NCI-H1048 (cell line): ENCODE measurements at places on chromosomes 7 and 10.

- DNase-seq, result no peak
Measured at GRCh38 chr7:92785923-92786322, 50.5 kb downstream of the CDK6 start.

DNA sequence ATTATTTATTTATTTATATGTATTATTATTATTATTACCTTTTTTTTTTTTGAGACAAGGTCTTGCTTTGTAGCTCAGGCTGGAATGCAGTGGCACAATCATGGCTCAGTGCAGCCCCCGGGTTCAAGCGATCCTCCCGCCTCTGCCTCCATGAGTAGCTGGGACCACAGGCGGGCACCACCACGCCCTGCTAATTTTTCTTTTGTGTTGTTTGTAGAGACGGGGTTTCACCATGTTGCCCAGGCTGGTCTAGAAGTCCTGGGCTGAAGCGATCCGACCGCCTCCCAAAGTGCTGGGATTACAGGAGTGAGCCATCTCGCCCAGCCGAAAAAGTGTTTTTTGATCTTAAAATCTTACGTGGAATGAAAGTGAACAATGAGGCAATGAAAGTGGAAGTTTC is 79.4 kb upstream of the C1GALT1 start:
- no peak for DNase-seq

DNA sequence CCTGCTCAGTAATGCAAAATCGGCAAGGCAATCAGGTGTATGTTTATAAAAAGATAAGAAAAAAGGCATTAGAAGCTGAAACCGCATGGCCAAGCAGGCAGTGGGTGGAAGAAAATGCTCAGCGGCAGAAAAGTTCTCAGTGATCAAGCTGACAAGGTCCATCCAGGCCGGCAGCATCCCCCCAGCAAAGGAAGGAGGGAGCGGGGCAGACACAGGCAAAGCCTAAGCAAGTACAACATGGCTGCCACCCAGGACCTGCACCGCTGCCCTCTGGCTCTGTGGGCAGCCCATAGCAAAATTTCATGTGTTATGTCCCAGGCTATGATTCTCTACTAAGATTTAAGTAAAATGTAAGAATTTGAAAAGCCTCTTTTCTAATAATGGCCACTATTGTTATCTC is 45.4 kb downstream of the MRPS24 start:
- DNase-seq, result no peak

- DNase-seq, result no peak
Measured at GRCh38 chr7:120370954-120371353, 98.0 kb downstream of the KCND2 start.

- no peak for DNase-seq
Measured at GRCh38 chr7:20288036-20288435, 42.7 kb upstream of the ITGB8 start.

GRCh38 chr7:143375298-143376034 is 5.7 kb upstream of the ZYX start:
- DNase-seq, result no peak

GRCh38 chr10:80908611-80909010 is 370.9 kb downstream of the SH2D4B start:
- DNase-seq, result no peak

- no peak for DNase-seq
Measured at GRCh38 chr10:95533590-95533989, 27.6 kb downstream of the SORBS1 start.

DNA sequence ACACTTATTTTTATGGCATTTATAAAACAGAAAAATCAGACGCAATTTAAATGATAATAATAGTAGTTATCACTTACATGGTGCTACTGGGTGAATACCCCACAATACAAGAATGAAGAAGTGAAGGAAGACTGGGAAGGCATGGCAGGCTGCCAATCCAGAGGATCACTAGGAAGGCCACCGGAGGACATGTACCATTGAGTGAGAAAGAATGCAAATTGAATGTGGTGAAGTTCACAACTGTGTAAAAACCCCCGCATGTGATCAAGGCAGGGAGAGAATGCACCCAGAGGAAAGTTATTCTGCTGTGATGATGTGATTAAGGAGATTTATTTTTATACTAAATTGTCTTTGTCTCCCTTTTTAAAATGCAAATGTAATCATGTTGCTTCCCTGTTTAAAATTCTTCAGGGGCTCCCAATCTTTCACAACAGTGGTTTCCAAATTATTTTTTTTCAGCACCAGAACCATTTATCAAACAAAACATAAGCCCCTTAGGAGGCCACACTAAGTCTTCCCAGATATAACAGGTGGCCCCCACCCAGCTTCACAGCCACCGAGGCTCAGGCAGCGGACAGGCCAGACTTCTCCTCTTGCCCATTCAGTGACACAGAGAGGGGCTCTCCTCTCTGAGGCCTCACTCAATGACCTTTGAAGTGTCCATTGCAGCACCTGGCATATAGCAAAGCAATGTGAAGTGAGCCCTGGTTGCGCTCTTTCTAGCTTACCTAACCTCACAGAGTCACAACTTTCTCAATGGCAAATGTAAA is 59.6 kb downstream of the FRMPD2 start:
- DNase-seq, result no peak

- no peak for DNase-seq
Measured at GRCh38 chr7:30627026-30627425, 32.3 kb downstream of the GARS1 start.

- DNase-seq, result no peak
Measured at GRCh38 chr7:17357952-17358351, 59.5 kb downstream of the AHR start.

DNA sequence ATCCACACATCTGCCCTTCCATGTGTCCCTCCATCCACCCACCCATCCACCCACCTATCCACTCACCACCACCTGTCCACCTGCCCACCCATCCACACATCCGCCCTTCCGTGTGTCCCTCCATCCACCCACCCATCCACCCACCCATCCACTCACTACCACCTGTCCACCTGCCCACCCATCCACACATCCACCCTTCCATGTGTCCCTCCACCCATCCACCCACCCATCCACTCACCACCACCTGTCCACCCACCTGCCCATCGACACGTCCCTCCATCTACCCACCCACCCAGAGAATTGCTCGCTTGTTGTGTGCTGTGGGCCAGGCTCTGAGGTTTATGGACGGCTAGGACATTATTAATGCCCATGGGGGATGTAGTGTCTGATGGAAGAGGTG is 500.2 kb downstream of the DNAJB6 start:
- DNase-seq, result no peak

- DNase-seq, result no peak
Measured at GRCh38 chr7:55160539-55160938, 141.7 kb downstream of the EGFR start.

DNA sequence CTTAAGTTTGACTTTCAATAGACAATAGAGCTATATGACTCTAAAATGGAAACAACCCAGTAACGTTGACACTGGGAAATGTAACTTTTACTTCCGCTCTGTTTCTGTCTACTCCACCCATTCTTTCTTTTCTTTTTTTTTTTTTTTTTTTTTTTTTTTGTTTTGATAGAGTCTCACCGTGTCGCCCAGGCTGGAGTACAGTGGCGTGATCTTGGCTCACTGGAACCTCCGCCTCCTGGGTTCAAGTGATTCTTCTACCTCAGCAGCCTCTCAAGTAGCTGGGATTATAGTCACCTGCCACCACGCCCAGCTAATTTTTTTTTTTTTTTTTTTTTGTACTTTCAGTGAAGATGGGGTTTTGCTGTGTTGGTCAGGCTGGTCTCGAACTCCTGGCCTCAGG is 13.9 kb downstream of the PRSS2 start:
- no peak for DNase-seq

GRCh38 chr7:47148536-47149207 is 433.2 kb downstream of the TNS3 start:
- no peak for DNase-seq

GRCh38 chr7:151091431-151091830 is 5.2 kb downstream of the AGAP3 start:
- DNase-seq, result no peak

DNA sequence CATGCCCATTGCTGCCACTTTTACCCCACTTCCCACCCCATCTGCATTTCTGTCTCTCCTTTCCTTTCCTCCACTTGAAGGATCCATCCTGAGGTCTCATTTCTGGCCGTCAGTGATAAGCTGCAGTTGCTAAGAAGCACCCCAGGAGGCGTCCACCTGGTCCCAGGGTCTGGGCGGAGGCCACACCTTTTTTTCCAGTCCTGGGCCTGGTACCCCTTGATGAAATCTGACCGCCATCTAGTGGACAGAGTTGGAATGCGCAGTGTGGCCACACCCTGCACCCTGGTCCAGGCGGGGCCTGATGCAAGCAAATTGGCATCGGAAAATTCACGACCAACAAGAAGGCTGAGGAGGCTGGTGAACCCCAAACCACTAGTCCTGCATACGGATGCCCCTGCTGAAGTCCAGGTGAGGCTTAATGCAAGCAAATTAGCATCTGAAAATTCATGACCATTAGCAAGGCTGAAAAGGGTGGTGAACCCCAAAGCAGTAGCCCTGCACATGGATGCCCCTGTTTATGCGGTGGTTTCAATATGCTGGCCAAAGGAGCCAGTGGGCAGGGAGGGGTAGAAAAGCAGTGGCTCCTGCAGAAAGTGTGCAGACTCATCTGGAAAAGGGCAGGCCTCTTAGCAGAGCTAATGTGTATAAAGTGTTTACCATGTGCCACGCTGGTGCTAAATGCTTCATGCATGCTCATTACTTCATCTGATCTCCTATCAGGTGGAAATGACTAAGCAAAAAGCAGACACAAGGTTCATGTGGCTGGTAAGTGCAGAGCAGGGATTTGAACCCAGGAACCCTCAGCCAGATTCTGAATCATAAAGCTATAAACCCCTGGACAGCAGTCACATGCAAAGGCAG is 43.2 kb downstream of the GPAM start:
- DNase-seq, result peak; percentile 80

DNA sequence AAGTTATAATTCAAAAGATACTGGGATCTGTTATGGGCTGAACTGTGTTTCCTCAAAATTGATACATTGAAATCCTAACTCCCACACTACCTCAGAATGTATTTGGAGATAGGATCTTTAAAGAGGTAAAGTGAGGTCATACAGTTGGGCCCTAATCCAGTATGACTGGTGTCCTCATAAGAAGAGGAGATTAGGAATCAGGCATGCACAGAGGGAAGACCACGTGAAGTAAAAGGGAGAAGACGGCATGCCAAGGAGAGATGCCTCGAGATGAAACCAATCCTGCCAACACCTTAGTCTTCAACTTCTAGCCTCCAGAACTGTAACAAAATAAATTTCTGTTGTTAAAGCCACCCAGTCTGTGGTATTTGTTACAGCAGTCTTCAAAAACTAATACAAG is 5.9 kb upstream of the CFAP69 start:
- DNase-seq, result no peak

DNA sequence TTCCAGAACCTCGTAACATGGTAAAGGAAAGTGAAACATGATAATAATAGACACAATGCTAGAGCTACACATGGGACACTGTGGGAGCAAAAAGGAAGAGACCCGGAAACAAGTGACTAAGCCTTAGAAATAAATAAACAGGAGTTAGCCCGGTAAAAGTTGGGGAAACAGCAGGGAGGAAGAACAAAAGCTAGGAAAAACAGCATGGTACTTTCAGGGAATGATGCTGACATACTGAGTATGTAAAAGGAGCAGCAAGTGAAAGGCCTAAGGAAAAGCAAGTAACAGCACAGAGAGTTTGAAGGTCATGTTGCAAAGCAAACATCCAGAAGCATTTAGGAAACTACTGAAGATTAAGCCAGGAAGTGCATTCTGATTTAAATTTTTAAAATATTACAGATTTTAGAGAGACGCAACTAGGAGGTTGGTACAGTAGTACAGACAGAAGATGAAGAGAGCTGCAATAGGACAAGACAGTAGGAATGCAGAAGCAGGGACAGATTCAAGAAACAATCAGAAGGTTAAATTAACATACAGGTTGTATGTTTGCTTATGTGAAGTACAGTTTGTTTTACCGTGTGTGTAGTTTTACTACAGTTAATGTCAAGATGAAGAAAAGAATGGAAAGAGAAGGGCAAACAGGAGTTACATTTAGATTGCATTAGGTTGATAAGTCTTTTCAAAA is 63.7 kb downstream of the ARHGAP12 start:
- no peak for DNase-seq

- no peak for DNase-seq
Measured at GRCh38 chr10:16845248-16845647, 28.0 kb upstream of the RSU1 start.

GRCh38 chr7:114414156-114415063 is at the start of gene FOXP2:
FOXP2 (plus strand) TSS chr7:114414815; CDS start chr7:114426512, 11,697 bp downstream.
- DNase-seq, result no peak

DNA sequence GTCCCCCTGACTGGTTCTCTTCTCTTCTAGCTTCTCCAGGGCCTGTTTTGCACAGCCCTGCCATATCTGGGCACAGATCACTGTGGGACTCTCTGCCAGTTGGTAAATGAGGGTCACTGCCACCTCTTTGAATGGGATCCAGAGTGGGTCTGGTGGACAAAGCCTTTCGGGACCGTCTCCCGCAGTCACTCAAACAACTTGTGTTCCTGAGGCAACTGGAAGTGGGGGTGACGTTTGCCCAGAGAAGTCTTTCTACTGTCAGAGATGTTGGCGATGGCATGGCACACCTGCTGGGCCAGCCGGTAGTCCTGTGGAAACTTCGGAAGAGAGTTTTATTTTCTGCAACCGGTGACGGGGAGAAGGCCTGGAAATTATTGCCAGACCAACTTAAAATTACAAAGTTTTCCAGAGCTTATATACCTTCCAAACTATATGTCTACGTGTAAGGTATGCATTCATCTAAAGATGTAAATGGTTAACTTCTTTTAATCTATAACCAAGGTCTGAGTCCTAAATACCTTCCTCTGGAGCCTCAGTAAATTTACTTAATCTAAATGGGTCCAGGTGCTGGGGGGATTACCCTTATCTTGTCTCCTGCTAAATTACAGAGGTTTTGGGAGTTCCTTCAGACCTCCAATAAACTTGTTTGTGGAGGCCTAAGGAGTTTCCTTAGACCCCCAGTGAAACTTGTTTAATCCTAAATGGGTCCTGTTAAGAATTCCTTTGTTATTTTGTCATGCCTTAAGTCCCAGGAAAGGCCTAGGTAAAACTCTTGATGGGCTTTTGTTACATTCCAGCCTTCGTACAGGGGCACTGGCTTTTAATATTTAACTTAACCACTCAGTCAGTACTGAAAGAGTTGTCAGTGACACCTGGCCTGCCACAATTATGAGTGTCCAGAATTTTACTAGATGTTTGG is 94.0 kb downstream of the NPSR1 start:
- no peak for DNase-seq

- DNase-seq, result no peak
Measured at GRCh38 chr10:3465406-3465891, 292.9 kb upstream of the PITRM1 start.

- no peak for DNase-seq
Measured at GRCh38 chr7:151135866-151136843, 31.3 kb downstream of the GBX1 start.

GRCh38 chr10:24873281-24873683 is 79.1 kb downstream of the PRTFDC1 start:
- DNase-seq, result no peak
